ENCODE measurements at places on chromosomes 6 and 20.

GRCh38 chr20:44887466-44887865 lies 2.0 kb downstream of the YWHAB start:
- no peak for DNase-seq

DNA sequence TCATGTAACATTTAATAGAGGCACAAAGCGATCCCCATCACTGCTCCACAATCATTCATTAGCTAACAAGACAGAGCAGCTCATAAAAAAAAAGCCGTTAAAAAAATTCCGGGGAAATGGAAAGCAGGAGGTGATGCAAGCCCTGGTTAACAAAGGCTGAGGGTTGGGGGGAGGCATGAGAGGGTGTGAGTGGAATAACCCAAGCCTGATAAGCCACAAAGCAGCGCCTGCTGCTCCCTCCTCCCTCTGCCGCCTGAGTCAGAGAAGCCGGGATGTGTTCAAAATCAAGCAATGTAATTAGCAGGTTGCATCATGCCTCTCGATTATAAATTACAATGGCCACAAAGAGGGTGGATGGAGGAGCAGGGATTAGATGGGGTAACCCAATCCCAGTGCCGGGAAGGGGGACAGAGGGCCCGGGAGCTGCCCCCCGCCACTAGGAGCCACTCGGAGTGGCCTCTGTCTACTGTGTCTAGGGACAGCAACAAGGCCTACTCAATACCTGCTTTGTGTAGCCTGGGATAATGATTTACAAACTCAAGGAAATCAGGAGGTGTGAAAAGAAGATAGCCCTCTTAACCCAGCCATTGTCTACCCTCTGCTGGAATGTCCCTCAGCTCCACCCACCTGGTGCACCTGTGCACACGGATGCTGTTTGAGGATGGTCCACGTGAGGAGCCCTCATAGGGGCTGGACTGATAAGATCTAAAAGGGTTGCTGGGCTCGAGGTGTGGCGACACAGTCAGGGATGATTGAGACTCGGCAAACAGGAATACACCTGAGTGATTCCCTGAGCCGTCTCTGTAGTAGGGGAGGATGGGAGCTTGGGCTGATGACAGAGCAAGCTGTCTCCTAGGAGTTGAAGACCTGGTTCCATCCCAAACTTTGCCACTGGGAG lies 156.9 kb downstream of the VEGFA start:
- no peak for DNase-seq

- no peak for DNase-seq
Measured at GRCh38 chr6:54801244-54801643, 45.3 kb upstream of the FAM83B start.

DNA sequence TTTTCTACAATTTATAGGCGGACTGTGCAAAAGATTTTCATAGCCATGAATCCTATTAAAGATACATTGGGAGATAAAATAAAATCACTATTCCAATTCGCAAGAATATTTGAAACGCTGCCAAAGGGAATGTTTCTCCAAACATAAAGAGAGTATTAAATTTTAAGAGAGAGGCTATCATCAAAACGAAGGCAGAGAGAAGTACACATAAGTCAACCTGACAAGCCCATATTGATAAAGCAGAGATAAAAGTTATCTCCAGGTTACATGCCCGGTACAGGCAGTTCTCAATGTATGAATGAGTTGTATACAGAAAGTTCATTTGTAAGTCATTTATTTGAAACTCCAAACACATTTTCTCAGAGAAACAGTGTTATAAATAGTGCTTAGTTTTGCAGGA lies 193.1 kb downstream of the ATXN1 start:
- no peak for DNase-seq

GRCh38 chr6:52183131-52183713 lies 3.0 kb upstream of the IL17A start:
- DNase-seq: no peak
